Stimulated activated CD8-positive, alpha-beta memory T cell treated with anti-CD3 and anti-CD28 coated beads, Interleukin-7, amount 100 ng/mL, for 4 hours (primary cell): ENCODE measurements at places on chromosomes 4 and X.

GRCh38 chr4:177485528-177485927 is 43.3 kb upstream of the AGA start:
- DNase-seq: no peak

DNA sequence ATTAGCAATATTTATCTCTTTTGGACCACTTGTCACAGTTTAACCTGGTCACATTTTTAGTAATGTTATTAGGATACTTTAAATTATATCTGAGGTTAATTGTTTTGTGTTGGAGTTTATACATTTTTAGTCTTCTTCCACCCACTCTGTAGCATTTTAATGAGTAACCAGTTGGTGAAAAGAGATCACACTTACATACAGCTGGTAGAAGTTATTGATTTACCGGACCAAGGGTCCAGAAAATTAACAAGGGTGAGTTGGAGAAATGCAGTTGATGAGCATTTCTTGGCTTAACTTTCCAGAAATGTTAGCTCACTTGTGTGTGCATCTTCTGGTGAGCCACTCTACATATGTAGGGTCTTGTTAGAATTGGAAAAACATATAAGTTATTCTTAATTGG is 219.6 kb downstream of the GRXCR1 start:
- no peak for DNase-seq

DNA sequence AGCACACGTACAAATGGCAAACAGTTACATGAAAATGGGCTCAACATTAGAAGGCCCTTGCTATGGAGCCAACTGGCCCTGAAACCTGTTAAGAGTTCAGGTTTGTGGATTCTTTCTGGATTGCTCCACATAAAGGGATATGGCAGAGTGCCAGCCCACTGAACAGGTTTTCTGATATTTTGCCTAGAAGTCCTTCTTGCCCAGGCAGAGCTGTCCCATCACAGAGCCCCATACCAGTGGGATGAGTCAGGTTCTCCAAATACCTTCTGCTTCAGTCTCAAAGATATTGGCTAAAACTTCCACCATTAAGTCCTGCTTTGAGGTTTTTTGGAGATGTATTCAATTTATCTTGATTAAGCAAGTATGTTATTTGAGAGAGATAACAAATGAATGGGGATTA is 146.8 kb upstream of the IL1RAPL2 start:
- DNase-seq: no peak

DNA sequence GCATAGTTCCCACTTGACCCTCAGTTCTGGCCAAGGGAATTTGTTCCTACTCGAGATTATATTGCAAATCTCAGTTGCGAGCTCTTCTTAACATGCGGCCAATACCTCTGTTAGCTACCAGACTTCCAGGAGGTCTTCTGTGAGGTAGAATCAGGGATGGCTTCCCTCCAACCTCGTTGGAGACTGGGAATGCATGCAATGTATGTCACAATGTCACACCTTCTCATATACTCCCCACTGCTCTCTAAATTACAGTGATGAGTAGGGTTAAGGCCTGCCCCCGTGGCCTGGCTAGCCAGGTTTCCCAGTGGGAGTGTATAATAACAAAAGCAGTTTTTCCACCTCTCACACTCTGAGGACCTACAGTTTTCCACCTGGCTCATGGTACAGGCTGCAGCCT is 1962.5 kb downstream of the ARAP2 start:
- DNase-seq: no peak

DNA sequence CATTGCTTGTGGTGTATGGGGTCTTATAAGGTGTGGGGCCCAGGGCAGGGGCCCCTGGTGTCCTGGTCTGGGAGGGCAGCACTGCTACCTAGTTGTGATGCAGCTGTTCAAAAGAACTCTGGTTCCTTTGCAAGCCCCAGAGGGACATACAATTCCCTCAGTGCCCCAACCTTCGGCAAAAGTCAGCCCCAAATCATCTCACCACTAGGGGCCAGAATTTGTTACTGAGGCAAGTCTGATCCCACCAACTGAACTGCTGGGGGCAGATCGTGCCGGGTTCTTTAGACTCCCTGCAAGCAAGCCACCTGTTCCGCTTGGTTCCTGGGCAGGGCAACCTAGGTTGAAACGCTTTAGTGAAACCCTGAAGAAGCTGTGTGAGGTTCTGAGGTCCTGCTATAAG is 180.1 kb upstream of the S100G start:
- DNase-seq: no peak

GRCh38 chr4:1843852-1844251 is 12.1 kb downstream of the LETM1 start:
- no peak for DNase-seq

GRCh38 chr4:111937368-111937767 is 207.9 kb upstream of the FAM241A start:
- no peak for DNase-seq

DNA sequence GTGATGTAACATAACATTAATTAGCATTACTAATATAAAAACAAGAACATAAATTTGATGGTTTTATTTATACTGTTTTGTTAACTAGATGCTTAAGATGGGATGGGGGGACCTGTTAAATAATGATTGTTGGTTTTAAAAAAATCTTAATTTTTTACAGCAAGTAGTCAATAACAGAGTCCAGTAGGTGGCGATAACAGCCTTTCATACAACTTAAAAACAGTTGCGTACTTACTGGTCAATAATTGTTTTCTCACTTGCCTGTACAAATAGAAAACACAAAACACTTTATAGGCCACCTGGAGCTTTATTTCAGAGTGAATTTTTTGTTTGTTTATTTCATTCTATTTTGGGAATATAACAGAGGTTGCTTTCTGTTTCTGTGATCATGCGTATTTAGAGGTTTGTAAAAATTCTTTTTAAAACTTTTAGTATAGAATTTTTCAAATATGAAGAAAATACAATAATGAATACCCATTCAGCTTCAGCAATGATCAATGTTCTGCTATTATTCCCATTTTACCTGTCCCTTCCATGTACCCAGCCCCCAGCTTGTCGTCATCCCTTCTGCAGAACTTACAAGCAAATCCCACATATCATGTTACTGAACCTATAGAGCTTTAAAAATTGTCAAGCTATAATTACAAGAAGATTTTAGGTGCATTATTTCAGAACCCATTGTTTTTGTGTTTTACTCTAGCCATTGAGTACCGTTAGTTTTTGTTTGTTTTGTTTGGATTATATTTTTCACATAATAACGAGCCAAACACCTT is 97.1 kb downstream of the MRPL1 start:
- DNase-seq: no peak

- no peak for DNase-seq
Measured at GRCh38 chrX:19057856-19058255, 64.4 kb downstream of the ADGRG2 start.

DNA sequence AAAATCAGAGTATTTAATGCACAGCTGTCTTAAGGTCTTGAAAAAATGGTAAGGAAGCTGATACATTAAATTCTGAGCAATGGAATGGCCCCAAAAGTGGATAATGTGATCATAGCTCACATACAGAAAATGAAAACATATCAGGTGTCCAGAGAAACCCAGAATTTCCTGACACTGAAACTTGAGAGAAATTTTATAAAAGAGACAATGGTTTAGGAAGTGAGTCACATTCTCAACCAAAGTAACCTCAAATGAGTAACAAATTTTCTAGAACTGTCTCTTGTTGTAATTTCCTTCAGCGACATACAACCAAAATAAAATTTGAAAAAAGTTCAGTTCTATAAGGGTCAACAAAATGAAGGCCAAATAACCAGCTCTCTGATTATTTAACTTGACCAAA is 37.4 kb upstream of the PACRGL start:
- DNase-seq: no peak

DNA sequence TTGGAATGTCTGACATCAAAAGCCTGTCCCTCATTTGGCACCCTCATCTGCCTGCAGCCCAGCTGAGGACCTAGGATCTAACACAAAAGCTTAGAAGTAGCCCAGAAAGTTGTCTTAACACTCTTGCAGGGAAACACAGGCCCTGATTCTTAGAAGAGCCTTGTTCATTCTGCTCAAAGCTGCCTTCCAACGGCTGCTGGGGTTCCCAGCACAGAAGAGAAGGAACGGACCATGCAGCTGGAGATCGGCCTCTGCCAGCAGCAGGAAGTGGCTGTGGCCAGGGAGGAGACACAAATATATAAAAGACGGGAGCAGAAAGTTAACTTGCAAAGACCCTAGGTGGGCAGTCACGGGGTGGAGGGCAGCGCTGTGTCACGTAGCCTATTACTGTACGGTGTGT is 20.4 kb downstream of the PRPS2 start:
- DNase-seq: no peak

DNA sequence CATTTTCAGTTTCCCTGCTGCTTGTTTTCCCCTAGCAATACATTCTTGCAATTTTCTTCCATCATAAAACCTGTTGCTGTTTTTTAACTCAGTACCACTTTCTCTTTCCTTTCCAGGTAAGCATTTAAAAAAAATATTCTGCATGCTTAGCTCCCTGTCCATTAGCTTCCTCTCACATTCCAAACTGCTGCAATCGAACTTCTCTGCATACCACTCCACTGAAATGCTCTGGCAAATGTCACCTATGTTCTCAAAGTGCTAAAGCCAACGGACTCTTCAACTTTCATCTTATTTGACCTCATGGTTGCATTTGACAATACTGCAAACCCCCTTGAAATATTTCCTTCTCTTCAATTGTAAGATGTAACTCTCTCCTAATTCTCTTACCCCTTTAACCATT is 192.7 kb downstream of the ANAPC10 start:
- DNase-seq: no peak

DNA sequence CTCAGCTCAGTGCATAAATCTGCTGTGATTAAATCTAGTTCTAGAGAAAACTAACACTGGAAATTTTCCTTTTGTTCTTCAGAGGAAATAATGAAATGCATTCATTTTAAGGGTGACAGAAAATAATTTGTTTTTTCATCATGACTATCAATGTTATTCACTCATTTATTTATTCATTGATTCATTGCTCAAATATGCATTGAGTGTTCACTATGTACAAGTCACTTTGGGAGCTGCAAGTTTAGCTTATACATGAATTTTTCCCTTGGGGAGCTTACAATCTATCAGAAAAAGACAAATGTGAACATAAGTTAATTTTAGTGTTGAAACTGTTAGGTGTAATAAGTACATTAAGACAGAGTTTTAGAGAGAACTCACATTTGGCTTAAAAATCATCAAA is 897.8 kb downstream of the CENPC start:
- no peak for DNase-seq

GRCh38 chrX:17000751-17001150 is 54.3 kb downstream of the REPS2 start:
- DNase-seq: no peak

GRCh38 chr4:54077812-54078211 is 13.4 kb upstream of the CHIC2 start:
- DNase-seq: no peak

DNA sequence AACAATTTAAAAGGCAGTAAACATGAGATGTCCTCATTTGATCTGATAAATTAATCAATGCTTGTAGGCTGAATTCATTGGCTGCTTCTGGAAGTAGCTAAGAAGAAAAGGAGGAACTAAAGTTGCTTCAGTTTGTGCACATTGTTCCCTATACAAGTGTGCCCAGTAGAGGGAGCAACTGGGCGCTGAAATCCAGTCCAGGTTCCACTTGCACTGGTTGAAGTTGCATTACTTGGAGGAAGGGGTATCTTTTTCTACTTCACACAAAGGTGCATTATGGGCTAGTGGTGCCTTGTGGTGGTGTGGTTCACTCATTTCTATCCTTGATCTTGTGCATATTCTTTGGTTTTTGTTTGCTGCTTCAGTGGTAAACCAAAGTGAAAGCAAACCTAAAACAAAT is 67.9 kb upstream of the SOX3 start:
- no peak for DNase-seq

DNA sequence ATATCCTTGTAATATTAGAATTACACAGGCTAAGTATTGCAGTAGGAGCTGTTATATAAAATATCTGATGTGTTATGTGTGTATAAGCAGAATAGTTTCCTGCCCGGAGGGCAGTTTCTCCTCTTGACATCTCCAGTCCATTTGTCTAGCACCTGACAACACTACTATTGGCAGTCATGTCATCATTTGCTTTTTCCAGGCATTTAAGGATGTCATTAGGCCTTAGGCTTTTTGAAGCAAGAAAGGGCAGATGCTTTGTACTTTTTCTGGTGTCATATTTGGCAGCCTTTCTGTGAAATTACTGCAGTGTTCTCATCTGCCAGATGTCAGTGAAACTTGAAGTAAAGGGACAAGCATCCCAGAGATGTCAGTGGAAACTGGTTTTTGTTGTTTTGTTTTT is 2017.6 kb upstream of the IGFBP7 start:
- no peak for DNase-seq

DNA sequence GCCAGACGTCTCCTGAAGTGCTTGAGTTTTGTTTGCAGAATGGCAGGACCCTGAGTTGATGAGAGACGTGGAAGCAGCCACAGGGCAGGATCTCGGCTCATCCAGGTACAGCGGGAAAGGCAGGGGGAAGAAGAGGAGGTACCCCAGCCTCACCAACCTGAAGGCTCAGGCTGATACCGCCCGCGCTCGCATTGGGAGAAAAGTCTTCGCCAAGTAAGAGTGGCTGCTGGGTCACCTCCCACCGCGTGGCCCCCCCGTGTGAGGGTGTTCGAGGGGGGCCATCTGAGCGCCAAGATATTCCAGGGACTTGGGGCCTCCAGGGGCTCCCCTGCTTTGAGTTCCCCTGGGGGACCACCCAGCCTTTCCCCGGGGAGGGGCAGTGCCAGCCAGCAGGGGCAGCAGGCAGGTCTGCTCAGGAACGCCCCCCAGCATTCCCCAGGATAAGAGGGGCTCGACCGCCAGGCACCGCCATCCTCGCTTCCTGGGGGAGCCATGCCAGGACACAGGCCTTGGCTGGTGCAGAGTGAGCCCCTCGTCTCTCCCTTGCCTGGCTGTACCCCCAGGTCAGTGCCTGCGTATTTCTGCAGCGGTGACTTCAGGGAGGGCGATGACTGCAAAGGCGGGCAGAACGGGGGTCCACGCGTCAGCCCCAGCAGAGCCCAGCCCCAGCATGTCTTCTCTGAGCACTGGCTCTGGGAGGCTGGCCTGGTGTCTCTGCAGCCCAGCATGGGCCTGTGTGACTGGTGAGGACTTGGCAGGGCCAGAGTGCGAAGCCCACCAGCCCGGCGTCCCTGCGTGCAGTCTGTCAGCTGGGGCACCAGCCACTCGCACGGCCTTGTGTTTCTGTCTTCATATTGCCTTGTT is 22.3 kb downstream of the NKX1-1 start:
- DNase-seq: no peak

GRCh38 chr4:4759883-4760282 is 99.6 kb upstream of the MSX1 start:
- DNase-seq: no peak

DNA sequence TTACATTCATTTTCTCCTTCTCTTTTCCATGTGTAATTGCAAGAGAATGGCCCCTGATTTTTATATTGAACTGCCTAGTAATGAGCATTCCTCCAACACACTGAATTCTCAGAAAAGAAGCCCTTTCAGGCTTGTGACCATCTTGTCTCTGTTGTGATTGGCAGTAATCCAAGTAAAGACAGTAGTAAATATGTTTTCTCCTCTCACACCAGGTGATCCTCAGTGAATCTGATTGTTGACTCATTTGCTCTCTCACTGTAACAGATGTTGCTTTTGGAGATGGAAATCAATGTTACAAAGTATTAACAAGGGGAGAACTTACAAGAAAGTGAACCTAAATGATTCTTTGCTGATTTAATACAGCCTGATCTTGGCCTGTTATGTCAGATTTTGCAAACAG is 271.0 kb downstream of the AFF2 start:
- DNase-seq: no peak
